Cortex of kidney (tissue), 1 donor: ENCODE measurements at places on chromosomes 3 and 15.

DNA sequence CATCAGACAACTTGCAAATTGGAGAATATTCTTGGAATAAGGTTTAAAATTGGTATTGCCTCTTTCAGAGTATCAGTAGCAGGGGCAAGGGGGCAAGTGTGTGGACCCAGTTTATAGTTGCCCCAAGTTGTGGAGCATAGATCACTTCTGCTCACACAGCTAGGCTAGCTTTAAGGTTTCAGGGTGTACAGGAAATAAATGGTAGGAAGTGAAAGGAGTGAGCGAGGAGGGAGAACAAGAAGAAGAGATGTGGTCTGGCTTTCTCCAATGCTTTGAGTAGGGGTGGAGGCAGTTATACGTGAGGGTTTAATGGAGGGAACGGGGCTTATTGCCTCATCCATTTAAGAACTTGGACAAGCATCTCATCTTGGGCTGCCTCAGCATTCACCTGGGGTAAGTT is 290.0 kb upstream of the CFAP20DC start:
- DNase-seq = no peak

DNA sequence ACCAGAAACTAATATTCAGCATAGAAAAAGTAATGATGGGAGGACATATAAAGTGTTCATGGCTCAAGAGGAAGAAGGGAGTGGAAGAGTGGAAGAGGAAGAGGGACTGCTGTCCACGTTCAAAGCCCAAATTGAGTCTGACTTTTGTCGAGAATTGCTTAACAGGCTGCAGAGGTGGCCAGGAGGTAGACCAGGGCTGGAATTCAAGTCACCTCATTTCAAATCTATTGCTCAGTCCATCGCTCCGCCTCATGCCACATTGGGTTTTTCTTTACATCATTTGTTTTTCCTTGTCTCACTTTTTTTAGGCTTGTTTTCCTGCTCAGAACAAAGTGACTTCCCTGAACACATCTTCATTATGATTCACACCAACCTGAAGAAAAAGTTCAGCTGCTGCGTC is 97.0 kb downstream of the RPL39L start:
- DNase-seq = no peak

DNA sequence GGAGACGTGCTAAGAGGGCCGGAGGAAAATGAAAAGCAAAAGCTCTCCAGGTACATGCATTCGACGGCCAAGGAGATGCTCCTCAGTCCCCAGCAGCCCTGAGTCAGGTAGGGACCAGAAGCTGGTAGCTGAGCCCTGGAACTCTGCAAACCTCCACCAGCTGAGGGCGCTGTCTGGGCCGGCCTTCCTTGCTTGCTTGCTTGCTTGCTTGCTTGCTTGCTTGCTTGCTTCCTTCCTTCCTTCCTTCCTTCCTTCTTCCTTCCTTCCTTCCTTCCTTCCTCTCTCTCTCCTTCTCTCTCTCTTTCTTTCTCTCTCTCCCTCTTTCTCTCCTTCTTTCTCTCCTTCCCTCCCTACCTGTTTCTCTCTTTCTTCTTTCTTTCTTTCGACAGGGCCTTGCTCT is 94.6 kb upstream of the RASGRF1 start:
- DNase-seq = no peak

DNA sequence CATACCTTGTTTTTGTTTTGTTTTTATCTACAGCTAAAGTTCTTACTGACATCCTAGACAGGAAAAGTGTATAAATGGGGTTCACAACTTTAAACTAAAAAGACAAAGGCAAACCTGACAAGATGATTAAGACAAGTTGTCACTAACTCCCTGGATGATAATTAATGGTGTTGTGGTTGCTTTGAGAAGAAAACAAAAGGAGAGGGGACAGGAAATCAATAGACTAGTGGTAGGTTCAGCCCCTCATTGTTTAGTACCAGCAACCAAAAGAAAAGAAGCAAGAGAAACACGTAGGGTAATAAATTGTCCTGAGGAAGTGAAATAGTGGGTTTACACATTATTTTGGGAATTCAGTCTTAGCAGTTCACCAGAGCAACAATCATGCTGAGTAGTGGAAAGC is 78.8 kb downstream of the BFSP2 start:
- no peak for DNase-seq

DNA sequence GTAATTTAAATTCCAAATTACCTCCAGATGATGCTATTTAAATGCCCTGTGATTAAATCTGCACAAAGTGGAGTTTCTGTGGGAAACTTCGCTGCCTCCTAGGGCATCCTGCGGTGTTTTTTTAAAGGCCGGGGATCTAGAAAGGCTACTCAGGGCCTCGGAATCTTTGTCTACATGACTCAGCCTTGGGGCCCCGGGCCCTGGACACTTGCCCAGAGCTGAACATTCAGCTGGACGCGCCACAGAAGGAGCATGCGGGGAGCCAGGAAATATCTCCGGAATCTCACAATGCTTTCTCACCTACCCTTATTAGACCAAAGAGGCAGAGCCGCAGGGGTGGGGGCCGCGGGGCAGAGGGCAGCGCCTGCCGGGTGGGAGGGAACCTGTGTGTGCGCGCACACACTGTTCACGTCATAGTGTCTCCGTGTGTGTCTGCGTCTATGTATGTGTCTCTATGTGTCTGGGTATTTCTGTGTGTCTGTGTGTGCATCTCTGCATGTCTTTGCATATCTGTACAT is 145.5 kb upstream of the TPM1 start:
- no peak for DNase-seq

DNA sequence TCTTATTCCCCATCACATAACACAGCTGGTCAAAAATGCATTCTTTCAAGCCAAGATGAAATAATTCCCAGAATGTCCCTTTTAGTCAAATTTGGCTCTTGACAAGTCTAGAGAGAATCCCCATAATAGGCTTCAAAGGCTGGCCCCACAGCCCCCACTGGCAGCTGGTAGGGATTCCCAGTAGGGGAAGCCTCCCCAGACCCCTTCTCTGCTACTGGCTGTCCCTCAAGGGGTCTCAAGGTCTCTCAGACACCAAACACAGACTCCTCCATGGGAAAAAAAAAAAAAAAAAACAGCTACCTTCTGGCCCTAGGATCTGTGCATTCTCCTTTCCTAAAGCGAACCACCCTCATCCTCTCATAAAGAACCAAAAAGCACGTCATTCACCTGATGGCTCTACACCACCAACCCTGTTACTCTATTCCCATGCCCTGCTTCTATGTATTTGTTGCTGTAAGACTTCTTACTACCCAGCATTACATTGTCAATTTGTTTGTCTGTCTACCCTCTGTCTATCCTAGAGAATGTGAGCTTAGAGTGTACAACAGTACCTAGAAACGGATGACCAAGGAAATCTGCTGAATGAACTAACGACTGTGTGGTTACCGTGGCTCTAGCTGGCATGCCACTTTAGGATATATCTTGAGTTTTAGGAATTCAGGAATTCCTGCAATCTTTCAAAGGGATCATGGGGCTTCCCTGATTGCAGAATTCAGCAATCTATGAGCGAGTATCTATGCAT is 164.1 kb upstream of the NSMCE3 start:
- DNase-seq = no peak

GRCh38 chr3:194664857-194665256 is 7.1 kb downstream of the LSG1 start:
- no peak for DNase-seq

DNA sequence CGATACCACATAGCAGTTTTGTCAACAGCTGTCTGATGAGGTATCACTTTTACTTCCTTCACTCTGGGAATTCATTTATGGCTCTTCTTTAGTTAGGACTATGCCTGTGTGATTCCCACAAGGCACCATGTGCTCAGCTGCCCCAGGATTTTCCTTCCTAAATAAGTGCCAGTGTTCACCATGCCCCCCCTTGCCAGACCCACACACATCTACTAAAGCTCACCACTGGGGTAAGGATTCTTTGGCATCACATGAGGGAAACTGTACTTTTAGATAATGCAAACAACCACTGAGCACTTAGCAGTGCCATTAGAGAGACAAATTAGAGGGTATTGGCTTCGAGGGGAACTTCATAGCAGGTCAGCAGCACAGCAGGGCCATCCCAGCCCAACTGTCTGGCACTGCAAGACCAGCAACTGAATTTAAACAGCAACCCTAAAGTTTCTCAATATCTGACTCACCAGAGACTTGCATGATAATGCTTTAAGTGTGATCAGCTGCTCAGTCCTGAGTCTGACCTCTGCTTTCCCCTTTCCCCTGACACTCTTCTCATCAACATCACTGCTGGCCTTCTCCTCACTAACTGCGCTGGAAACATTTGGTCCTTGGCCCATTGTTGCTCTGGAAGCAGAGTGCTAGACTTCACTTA is 114.3 kb downstream of the STAC start:
- no peak for DNase-seq

GRCh38 chr3:30644615-30645014 is 38.2 kb downstream of the TGFBR2 start:
- no peak for DNase-seq

GRCh38 chr3:55720614-55721013 is 233.5 kb upstream of the WNT5A start:
- no peak for DNase-seq

DNA sequence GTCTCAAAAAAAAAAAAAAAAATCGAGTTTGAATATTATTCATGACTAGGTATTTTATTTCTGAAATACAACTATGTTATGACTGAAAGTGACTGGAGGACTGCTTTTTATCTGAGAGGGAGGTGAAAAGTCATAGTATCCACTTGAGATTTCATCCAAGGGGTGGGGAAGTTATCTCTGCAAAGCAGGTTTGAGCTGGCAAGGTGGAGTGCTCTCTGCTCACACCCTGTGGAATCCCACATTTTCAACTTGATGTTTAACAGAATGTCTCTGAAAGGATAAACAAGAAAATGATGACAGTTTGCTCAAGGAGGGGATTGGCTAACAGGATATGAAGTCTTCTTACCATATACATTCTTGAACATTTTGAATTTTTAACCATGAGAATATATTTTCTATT is 27.3 kb upstream of the SEC62 start:
- no peak for DNase-seq

DNA sequence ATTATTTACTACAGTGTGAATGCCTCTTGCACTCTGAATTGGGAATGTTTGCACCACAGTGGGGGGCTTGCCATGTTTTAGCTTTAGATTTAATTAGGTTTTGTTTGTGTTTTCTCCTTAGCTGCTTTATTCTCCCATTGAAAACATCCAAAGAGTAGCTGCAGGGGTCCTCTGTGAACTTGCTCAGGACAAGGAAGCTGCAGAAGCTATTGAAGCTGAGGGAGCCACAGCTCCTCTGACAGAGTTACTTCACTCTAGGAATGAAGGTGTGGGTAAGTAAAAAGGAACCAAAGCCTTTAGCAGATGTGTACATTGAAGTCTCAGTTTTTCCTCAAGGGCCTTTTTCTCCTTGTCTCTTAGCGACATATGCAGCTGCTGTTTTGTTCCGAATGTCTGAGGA is 36.9 kb downstream of the CTNNB1 start:
- DNase-seq = no peak

DNA sequence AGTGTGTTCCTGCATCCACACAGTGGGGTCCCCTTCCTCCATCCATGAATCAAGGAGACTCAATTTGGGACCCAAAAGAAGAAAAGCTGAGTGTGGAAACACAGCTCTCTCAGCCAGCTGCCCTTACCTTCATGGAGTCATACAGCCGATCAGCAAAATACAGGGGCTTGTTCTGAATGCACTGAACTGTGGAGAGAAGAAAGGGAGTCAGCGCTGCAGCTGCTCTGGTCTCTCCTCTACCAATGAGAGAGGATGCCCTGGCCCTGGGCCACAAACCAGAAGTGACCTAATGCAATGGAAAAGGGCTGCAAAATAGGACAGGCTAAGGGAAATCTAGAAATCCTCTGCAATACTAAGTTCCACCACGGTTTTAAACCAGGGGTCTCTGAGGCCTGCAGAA is 46.7 kb downstream of the ANXA2 start:
- no peak for DNase-seq

DNA sequence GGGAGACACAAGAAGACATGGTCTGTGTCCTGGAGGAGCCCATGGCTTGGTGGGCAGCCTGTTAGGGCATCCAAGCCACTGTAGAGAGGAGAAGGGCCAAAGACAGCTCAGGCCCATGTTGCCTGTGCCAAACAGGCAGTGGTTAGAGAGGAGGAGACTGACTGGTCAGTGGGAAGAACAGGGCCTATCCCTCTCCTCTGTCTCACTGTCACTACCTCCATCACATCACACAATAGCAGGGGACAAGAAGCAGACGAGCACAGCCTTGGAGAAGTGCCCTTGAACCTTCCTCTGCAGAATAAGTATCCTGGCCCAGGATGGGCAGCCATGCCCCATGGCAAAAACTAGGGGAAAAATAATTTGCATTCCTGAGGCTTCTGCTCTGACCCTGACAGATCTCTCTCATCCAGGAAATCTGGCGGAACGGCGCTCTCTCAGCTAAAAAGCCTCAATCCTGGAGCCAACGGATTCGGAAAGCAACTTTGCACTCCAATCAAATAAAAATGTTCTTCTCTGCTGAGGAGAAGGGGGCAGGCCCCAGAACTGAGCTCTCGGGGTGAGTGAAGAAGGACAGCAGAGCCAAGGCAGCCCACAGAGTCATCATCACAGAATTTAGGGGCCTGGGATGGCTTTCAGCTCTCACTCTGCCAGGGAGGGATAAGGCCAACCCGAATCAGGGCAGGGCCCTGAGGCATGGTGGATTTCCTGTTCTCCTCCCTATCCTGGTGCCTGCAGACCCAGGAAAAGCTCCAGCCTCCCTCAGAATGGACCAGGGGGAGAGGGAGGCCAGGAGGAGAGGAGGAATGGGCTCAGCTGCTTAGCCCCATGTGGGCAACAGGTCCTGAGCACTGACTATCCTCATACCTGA is 1.6 kb downstream of the SHF start:
- DNase-seq = no peak

GRCh38 chr3:171615281-171615680 is 155.1 kb upstream of the TNIK start:
- no peak for DNase-seq

DNA sequence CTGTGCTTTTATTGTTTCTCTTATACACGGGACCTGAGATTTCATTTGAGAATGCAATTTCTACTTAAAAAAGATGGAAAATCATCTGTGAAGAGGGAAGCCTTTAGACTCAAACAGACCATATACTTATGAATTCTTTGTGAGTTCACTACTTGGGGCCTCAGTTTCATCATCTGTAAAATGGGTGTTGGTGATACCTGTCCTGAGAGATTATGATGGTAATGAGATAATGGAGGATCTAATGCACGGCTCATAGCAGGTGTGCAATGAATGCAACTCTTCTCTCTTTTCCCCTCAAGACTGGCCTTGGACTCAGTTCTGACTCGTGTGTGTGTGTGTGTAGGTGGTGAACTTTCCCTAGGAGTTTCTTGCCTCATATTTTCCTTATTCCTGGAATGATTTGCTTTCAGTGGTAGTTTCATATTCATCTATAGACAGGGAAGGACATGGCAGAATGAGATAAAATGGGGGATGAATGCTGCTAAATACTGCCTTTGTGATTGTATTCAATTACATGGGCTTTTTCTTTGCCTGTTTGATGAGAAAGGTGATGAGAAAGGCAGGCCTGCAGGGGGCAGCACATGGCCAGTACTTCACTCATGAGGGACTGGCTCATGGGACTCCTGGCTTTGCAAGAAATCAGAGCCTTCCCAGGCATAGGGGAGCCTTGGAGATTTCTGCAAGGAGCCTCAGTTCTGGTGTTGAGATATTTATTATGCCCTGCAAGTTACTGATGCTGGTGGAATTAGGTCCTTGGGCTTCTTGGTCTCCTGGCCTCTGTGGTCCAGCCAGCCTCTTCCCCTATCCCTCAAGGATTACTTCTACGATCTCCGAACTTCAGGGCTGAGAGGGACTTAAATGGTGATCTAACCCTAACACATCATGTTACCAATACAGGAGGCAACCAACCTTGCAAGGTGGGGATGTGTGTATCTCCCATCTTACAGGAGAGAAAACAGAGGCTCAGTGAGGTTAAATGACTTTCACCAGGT is 70.7 kb downstream of the RPLP1 start:
- no peak for DNase-seq
